Non-pigmented ciliary epithelial cell (primary cell): ENCODE measurements at places on chromosomes 5 and 9.

DNA sequence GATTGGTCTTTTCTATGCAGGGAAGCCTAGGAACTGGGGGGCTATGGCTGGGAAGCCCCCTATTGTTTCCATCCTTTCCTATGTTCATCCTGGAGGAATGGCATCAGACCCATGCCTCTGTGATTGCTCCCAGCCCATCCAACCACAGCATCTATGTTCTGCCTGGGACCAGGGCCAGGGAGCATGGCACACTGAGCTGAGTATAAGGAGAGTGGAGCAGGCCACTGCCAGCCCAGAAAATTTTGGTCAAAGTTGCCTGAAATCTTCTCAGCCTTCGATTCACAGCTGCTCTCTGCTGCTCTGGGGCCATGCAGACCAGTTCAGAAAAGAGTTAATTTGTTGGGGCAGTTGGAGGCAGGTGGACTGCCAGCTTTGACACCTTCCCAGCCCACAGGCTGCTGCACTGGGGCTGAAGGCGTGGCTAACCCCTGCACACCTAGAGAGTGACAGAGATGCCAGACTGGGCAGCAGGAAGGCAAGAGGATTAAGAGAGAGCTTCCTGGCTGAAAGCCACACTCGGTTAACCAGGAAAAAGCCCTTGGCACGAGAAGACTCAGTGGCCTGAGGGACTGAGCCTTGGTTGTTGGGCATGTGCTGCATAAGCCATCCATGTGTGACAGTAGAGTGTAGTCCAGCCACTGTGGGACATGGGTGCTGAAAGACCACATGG is 12.1 kb downstream of the TGFBI start:
- no peak for DNase-seq

- no peak for DNase-seq
These were observed 39.8 kb downstream of the LNPEP start for GRCh38 chr5:96975656-96976055.

GRCh38 chr5:102077920-102078319 is 218.2 kb downstream of the SLCO4C1 start:
- no peak for DNase-seq

- no peak for DNase-seq
These were observed 51.9 kb upstream of the UBAC1 start for GRCh38 chr9:136013116-136013515.

- peak; percentile 68 for DNase-seq
These were observed 32.5 kb upstream of the TRIO start for GRCh38 chr5:14110680-14111079.

DNA sequence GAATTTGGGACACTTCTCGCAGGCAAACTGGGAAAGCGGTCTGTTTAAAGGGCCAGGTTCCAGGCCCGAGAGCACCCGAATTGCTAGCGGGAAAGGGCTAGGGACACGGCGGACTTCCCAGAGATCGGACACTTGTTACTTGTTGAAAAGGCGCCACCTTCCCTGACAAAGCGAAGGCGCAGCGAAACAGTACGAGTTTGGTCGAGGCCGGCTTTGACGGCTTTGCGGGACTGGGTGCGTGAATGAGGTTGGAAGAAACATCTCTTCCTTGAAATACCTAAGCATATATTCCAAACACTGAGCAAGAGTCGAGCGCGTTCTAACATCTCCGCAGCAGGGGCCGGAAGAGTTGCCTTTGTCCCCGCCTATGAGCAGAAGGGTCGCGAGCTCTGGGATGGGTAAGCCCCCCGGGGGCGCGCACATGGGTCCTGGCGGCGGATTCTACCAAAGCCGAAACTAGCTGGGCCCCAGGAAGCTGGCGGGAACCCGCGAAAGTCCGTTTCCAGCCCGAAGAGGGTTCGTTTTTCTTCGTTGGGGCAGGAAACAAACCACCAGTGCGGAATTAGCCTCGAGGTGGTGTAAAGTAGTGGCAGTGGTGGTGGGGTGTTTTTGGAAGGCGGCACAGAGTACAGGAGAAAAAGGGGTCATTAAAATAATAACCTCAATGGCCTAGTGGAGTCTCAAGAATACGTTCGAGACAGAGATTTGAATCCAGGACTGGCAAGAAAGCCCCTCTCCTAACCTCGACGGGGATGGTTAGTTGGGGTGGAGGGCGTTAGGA is 1.5 kb downstream of the GDNF start:
- DNase-seq = no peak

DNA sequence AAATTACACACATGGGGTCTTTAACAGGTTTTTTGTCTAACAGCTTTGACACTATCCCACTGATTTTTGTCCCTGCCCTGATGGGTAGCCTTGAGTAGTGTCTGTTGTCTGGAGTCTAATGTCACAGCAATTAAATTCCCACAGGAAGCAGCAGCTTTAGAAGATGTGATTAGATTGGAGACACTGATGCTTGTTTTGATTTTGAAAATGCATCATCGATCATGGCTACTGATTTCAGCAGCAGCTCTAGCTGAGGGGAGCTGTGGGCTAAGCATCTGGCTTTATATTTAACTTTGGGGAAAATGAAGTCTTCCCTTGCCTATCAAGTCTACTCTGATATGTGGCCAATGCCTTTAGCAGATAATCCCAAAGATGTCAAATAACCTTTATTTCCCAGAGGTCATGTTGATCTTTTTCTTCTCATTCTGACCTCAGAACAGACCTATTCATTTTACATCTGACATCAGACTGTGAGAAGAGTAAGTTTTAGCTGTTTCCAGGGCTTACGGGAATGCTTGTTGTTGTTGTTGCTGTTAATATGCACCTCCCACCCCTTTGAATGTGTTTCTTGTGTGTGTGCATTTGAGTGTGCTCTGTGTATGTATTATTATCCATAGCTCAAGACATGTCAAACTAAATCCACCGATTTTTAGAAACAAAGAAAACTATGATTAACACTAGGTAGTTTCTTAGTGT is 704.9 kb upstream of the NUDT12 start:
- DNase-seq = no peak

DNA sequence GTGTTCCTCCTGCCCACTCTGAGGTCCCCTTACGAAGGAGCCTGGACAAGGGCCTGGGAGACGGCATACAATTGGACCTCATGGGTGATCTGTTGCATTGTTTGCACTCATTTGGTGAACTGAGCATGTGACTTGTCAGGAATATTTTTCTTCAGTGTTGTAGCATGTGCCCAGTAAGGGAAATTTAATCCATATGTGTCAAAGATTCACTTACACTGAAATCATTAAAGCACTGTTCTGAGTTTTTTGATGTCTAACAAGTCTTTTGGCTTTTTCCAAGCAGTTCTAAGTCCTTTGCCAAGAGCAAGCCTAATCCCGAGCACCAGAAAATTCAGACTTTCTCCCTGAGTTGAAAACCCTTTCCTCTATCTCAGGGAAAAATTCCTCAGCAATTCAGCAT is 61.6 kb upstream of the RPS23 start:
- no peak for DNase-seq

- DNase-seq = no peak
These were observed 521.9 kb downstream of the PDE4D start for GRCh38 chr5:59371525-59372127.

- DNase-seq = no peak
These were observed 1186.6 kb upstream of the SEMA6A start for GRCh38 chr5:117761186-117761585.

DNA sequence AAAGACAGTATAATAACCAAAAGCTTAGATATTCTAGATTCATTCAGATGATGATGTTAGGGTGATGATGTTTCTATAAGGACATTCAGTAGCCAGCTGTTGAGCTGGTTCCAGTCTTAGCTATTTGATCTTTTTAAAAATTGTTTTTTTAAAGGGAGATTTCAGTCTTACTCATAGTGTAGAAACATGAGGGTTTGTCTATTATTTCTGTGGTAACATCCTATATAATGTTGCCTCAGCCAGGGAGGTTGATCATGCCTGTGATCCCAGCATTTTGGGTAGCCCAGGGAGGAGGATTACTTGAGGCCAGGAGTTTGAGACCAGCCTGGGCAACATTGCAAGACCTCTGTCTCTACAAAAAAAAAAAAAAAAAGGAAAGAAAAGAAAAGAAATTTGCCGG is 167.8 kb downstream of the DOCK2 start:
- DNase-seq = no peak

DNA sequence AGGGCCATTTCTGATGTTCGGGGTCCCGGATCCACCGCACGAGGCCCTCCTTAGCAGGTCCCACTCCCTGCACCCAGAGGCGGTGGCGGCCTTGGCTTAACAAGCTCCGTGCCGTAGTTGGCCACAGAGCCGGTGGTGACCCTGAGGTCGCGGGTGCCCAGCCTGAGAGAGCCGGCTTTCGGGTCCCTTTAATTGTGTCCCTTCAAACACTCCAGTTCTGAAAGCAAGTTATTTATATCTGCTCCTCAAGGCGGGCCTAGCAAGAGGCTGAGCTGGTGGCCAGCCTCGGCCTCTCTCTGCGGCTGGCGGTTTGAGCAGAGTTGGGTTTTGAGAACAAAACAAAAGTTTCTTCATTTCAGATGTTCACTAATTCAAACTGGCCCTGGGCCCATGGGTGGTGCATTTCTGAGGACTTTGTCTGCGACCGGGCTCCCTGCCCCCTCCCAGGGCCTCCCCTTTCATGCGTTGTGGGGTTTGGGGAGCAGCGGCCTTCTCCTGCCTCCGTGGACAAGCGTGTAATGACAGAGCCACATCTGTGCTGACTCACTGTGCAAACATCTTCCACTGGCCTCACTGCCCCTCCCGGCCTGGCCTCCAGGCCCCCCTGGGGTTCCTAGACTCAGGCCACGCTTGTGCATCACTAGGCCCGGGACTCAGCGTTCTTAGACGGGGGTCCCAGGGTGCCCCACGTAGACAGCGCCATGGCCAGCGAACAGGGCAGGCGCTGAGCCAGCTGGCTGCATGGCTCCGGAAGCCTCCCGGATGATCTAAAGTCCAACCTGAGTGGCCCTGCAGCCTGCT is 49.4 kb upstream of the COL5A1 start:
- peak; percentile 44 for DNase-seq

- DNase-seq = peak; percentile 43
These were observed 194.2 kb upstream of the HAPLN1 start for GRCh38 chr5:83914662-83915418.
